Stimulated activated CD8-positive, alpha-beta memory T cell treated with anti-CD3 and anti-CD28 coated beads, Interleukin-12 subunit alpha, Interleukin-12 subunit beta, amount 100 ng/mL, for 1 hour (primary cell): ENCODE measurements at places on chromosomes 13 and 19.

DNA sequence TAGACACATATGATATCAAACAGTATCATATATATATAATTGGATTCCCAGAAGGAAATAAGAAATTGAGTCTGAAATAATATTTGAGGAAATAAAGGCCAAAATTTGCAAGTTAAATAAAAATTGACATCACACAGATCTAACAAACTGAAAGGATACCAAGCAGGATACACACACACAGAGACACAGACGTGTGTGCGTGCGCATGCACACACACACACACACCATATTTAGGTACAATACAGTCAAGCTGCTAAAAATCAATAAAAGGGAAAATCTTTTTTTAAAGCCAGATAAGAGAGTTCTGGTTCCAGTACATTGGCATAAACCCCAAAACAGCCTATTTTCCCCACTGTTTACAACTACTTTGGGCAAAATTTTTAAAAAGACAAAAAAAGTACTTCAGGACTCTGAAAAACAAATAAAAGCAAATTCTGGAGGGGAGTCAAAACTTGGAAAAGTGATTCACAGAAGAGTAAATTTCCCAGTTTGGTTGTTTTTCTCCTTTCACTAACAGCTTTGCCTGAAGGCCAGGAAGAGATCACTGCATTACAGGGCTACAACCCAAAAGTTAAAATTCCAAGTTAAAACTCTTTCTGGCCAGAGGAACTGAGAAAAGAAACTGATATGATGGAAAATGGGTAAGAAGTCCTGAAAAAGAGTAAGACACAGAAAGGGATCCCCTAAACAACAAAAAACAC, 16.2 kb downstream of the MYCBP2 start:
- DNase-seq, result no peak

DNA sequence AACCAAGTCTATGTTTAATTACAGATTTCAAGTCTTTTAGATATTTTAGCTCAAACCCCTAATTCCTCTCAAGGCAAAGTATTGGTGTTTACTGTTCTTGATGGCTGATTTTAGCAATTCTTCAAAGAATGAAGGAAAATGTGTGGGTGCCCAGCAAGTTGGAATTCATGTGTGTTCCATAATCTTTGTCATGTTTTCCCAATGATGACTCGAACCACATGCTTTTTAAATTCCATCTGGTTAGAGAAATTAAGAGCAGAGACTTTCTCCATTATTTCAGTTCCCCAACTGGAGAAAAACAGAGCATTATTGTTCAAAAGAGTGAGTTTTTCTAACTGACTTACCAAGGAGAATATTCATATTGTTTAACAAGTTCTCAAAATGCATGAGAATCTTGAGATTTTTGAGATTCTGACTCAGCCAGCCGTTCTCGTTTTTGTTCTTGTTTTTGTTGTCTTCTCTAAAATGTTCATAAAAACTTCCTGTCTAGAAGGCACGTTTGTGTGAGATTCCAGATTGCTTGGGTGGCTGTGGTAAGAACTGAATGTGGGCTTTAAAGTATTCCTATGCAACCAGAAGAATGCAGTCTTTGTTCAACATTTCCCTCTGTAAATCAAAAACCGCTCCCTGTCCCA, 404.7 kb downstream of the IRS2 start:
- DNase-seq, result no peak

DNA sequence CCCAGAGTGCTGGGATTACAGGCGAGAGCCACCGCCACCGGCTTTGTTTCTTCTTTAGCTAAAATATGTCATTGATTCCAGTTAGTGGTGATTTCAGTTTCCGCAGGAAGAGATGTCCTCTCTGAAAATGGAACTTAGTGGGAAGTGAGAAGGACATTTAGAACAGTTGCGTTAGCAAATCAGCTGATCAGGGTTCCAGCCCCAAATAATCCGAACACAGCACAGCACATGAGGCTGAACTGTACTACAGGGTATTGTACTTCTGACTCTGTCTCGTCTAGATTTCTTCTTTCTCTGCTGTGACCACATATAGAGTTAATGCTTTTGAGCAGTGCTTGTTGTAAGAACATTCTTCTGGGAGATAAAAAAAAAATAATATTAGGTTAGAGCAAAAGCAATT, 314.4 kb downstream of the MYO16 start:
- DNase-seq, result no peak

GRCh38 chr13:50529154-50529882, 314.2 kb downstream of the DLEU7 start:
- no peak for DNase-seq

- DNase-seq, result no peak
Observed at GRCh38 chr19:47650700-47651099, 41.8 kb downstream of the BICRA start.

- DNase-seq, result no peak
Observed at GRCh38 chr13:66074018-66074615, 1156.0 kb downstream of the PCDH9 start.

DNA sequence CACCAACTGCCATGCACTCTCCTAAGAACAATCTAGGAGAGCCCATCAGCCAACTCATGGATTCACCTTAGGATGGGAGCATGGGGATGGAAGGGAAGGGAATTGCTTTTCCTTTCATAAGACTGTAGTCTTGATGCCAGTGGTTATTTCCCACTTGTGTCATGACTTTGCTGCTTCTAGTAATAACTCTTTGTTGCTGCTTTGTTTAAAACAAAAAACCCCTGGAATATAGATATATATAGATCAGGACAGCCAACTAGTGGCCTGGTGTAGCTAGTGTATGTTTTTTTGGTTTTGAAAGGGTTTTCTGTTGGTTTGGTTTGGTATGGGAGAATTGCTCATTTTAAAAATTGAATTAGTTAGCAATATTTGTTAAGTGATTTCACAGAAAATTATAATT, 39.3 kb upstream of the KCTD4 start:
- DNase-seq, result no peak

DNA sequence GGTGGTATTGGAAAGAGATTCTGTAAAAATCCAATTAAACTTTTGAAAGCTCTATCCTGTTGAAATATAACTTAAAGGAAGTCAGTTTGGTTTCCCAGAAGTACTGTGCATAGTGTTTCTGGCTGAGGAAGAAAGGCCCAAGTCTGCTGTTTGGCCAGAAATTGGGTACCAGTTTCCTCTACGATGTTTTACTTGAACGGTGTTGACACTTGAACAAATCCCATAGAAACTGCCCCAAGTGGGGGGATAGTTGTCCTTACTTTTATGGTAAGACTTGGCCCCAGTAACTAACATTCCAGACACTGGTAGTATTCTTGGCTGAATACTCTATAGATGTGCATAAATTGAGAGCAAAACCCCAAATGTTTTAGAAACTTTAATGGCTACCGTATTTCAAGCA, 14.2 kb downstream of the KLF5 start:
- DNase-seq, result no peak

DNA sequence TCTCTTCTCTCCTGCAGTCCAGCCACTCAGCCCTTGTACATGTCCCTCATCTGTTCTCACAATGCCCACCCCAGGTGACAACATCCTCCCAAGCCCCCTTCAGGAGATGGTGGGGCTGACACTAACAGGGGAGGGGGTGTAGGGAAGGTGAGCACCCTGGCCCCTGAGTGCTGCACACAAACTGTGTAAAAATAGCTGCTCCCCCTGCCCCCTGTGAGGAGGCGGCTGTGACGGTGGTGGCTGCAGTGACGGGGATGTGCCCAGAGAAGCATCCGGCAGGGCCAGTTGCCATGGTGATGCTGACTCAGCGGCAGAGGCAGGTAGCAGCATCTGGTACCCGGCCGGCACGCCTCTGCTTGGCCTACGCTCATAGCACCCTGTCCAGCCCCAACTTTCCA, 13.0 kb upstream of the JUND start:
- DNase-seq, result peak; percentile 91

GRCh38 chr19:3108775-3109174, 14.6 kb downstream of the GNA11 start:
- peak; percentile 52 for DNase-seq

GRCh38 chr19:18833141-18833476, 1.4 kb downstream of the UPF1 start:
- no peak for DNase-seq

GRCh38 chr19:15210323-15210781, 9.6 kb upstream of the NOTCH3 start:
- DNase-seq, result no peak

- no peak for DNase-seq
Observed at GRCh38 chr19:5718579-5719273, 1.2 kb downstream of the LONP1 start.

DNA sequence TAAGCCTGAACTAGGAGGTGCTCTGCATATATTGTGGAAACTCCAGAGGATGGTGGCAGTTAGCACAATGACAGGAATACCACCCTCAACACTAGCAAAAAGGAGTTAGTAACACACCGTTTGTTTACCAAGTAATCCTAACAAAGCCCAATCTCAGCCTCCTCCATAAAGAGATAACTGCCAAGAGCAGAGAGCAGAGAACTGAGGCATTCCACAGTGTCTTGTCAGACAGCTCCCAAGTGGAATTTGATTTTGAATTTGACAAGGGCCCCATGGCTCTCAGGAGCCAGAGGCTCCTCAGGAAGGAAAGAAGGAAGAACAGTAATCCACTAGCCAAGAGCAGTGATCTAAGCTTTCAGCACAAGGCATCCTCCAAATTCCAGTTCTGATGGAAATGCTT, 298.6 kb downstream of the DCLK1 start:
- DNase-seq, result no peak

DNA sequence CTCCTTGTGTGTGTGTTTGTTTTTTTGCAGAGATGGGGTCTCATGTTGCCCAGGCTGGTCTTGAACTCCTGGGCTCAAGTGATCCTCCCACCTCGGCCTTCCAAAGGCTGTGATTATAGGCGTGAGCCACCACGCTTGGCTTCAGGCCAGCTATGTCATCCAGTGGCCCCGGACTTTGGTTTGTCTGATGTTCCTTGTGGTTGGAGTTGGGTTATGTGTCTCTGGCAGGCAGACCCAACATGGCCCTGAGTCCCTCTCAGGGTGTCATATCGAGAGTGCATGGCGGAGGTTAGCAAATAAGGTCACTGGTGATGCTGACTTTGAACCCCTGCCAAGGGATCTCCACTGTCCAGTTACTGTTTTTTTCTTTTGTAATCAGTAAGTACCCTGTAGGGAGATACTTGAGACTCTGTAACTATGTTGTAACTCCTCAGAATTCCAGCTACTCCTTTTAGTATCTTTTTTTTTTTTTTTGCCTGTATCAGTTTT, 37.3 kb downstream of the SMARCA4 start:
- DNase-seq, result no peak

- no peak for DNase-seq
Observed at GRCh38 chr19:4609878-4610511, 29.3 kb upstream of the TNFAIP8L1 start.

- DNase-seq, result no peak
Observed at GRCh38 chr19:44590245-44591059, 22.9 kb upstream of the IGSF23 start.

DNA sequence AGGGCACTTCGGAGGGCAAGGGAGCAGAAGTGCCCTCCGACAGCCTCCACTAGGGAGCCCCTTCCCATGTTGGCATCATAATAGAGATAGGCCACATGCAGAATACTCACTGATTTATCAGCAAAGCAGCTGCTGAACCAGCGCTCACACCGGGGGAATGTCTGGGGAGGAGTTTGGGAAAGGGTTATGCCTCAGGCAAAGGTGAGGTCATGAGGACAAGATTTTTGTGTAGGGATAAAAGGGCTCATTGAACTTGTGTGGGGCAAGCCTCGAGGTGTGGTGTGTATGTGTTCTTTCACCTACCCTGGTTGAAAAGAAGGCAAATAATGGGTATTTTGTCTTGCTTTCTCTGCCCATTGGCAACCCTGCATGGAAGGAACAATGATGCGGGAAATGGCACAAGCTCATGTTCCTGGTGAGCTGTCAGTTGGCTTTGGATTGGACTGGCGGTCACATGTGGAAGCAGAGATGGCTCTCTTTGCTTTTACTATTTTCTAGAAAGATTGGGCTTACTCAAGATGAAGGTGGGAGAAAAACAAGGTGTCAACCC, 39.1 kb upstream of the SLC7A9 start:
- no peak for DNase-seq
